ENCODE measurements at places on chromosomes 5 and 9. TPM values are rescaled to one million over a fixed set of nuclear protein-coding genes. Genes with fewer than 3 reads are reported as not detected.

KCNV2 gene
- total RNA-seq: not detected

SLC36A2 gene
- total RNA-seq: not detected

GHR gene
- 60.6 TPM for total RNA-seq

CDX1 gene
- total RNA-seq: not detected

OLFML2A gene
- 0.90 TPM for total RNA-seq

CCL27 gene
- not detected for total RNA-seq

ZMYND19 gene
- 28.3 TPM for total RNA-seq

FST gene
- 0.74 TPM for total RNA-seq

SNAPC3 gene
- total RNA-seq: 33.4 TPM

DMRT3 gene
- total RNA-seq: not detected

SMIM33 gene
- not detected for total RNA-seq

SLC34A1 gene
- total RNA-seq: 0.19 TPM

ANKRD31 gene
- 0.69 TPM for total RNA-seq

GRCh38 chr9:114591291-114591787 is 3.8 kb downstream of the ATP6V1G1 start:
- DNase-seq: no peak

- no peak for DNase-seq
These were observed 2.1 kb downstream of the RGS3 start for GRCh38 chr9:113465599-113466140.

DNA sequence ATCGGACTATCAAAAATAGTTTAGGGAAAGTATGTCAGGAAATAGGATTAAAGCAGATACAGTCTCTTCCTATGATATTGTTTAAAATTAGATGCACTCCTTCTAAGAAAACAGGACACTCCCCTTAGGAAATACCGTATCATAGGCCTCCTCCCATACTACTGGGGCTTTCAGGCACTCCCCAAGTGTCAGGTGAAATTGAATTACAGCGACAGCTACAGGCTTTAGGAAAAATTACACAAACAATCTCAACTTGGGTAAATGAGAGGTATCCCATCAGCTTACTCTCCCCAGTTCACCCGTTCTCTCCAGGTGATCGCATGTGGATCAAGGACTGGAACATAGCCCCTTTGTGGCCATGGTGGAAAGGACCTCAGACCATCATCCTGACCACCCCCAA is 110.4 kb upstream of the EPB41L4A start:
- DNase-seq: peak; percentile 59

GRCh38 chr5:122163121-122164069 is 34.0 kb downstream of the ZNF474 start:
- DNase-seq: no peak

- DNase-seq: no peak
These were observed 47.7 kb upstream of the GARNL3 start for GRCh38 chr9:127216888-127217217.

DNA sequence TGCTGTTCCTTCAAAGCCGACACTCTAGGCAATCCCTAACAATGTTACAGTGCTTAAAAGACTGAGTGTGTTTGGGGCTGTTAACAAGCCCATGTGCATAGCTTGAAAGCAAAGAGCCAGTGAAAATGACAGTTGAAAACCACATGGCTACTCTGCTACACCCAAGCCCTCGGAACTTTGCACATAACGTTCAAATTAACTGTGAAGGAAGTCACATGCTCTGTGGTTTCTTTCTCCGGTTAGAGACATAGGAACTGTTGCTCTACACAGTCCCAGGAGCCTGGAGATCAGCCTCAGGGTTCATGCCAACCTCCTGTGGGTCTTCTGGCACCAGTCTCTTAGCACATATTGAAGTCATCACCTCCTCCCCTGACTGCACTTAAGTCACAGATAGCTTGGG is 51.1 kb downstream of the C9orf152 start:
- peak; percentile 80 for DNase-seq

GRCh38 chr5:135834639-135835529 is at the start of gene SLC25A48:
SLC25A48 (plus strand) TSS chr5:135834663; CDS start chr5:135834848, 185 bp downstream.
- no peak for DNase-seq

- DNase-seq: no peak
These were observed 44.3 kb downstream of the UBE2QL1 start for GRCh38 chr5:6492934-6493333.

DNA sequence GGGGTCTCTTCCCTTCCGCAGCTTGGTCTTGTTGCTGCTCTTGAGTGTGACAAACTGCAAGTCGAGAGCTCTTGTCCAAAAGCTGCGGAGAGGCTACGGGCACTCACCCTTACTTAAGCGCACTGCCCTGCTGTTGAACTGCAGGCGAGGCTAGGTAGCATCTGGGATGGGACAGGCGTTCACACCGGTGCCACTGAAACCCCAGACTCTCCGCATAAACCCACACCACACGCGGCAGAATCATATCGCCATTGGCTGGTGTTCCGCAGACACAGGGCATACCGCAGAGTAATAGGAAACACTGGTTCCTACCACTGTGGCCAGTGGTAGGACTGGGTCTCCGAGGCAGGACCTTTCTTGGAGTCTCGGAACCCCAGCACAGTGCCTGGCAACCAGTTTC is 2.2 kb upstream of the NPR3 start:
- no peak for DNase-seq

GRCh38 chr9:111904026-111904425 is 7.4 kb downstream of the UGCG start:
- DNase-seq: no peak

DNA sequence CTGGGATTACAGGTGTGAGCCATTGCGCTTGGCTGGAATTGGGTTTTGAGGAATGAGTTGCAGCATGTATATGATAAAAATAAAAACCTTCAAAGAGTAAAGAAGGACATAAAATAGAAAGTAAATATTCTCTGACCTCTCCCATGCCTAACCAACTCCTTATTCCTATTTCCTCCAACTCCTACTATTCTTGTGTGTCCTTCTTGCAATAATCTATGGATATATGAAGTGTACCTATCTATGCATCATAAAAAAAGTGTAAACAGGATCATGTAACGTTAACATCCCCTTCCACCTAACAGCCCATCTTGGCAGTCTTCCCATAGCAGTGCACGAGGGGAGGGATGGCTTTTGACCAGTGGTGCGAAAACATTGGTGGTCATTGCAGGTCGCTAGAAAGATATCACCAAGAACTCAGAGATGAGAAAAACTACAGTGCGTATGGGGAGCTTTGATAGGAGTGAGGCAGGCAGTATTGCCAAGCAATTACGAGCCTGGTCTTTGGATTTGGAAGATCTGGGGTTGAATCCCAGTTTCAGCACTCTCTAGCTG is 69.9 kb downstream of the PPARGC1B start:
- DNase-seq: no peak

DNA sequence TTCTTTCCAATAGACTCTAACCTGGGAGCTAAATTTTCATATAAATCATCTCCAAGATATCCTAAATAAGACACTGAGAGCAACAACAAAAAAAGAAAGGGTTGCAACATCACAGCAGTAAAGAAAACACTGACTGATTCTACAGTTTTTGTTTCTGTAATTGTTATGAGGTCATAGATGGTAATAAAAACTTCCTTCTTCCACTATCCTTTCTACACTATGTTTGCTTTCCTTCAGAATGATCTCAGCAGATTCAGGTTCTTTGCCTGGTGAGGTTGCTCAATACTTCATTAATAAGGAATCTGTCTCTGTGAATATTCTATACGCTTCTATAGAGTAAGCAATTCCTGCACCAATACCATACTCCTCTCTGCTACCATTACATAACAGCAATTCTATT is 835.6 kb upstream of the GRAMD2B start:
- DNase-seq: no peak

- peak; percentile 79 for DNase-seq
These were observed 284.3 kb downstream of the TAF11L14 start for GRCh38 chr5:17918373-17919104.

DNA sequence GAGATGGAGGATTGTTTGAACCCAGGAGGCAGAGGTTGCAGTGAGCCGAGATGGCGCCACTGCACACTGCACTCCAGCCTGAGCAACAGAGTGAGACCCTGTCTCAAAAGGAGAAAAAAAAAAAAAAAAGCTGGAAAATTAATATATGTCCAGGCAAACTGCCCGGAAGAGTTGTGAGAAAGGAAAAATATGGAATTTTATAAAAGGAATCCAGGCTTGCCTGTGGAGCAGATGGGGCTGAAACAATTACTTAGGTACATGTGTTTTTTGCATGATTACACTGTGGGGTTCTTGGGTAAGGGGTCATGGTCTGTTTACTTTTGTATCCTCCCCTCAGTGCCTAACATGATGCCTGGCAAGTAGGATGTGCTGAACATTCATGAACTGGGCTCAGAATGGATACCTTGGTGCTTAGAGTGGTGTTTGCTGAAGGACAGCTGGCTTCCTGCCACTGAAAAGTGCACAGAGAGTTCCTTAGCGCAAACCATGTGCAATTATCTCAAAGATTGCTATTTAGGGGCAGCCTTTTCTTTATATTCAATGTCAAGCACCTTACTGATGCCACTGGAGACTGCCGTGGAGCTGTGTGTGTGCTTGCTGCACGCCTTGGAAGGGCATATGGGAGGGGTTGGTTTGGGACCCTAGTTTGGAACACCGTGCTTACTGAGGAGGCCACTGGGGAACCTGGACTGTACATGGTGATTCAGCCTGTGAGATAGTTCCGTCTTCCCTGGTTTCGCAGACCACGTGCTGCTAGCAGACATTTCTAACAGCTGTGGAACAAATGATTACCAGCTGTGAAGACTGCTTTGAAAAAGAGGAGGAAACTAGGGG is 78.4 kb downstream of the MAP1B start:
- no peak for DNase-seq

- no peak for DNase-seq
These were observed 77.9 kb upstream of the MVB12B start for GRCh38 chr9:126248680-126249079.

DNA sequence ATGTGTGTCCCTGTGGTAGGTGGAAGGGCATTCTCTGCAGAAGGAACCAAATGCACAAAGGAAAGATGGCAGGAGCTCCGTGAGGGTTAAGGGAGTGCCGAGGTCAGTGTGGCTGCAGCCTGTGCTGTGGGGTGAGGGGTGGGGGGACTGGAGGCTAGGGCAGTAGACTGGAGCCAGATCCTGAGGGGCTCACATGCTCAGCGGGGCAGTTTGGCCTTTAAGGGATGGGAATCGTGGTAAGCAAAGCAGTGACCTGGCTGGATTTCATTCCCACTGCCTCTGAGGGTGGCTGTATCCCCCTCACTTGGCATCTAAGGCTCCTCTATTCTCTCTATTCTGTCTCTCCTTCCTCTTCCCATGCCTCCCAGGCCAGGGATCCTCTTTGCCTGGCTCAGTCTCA is 15.6 kb downstream of the PITX1 start:
- DNase-seq: no peak

GRCh38 chr5:61498121-61498520 is 166.1 kb downstream of the ZSWIM6 start:
- DNase-seq: no peak

GRCh38 chr5:146047396-146047795 is 58.0 kb downstream of the PLAC8L1 start:
- DNase-seq: no peak

DNA sequence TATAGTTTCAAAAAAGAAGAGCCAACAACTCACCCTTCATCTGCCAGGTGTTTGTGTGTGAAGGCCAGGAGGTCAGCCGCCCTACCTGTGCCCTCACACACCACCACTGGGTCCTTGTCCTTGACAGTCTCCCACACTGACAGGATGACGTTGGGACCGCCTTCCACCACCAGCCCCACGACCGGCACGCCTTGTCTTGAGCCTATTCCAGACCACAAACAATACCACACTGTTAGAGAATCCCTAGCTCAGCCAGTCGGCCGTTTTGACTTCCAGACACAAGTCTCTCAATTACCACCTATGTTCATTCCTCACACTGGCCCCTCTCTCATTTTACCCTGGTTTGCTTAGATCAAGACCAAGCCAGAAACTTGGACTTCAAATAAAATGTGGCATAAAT is 66.1 kb downstream of the TRPM6 start:
- DNase-seq: peak; percentile 34

- DNase-seq: no peak
These were observed 2.1 kb downstream of the RIC1 start for GRCh38 chr9:5631026-5631425.

- peak; percentile 81 for DNase-seq
These were observed 79.2 kb upstream of the HSPA9 start for GRCh38 chr5:138654281-138654867.

GRCh38 chr5:30878746-30879145 is 314.7 kb upstream of the CDH6 start:
- no peak for DNase-seq

GRCh38 chr5:65760504-65761275 is 38.7 kb downstream of the NLN start:
- DNase-seq: peak; percentile 50

DNA sequence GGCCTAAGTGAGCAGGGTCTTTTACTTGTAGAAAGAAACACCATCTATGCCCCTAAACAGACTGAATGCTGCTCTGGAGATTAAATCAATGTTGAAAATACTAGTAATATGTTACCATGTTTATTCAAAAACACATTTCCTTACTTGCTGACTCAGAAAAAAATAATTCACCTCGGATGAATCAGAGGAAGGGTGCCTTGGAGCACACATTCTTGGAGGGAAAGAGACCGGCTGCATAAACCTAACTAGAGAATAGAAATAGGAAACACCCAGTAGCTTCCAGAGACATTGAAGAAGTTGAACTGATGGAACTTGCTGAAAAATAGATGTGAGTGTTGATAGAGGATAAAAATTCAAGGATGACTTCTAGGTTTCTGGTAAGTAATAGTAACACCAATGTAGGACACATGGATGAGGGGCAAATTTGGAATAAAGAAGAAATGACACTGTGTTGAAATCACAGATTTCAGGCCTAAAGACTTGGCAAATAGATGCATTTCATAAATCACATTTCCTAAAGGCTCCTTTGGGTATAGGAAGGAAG is 76.9 kb upstream of the MINAR2 start:
- no peak for DNase-seq

DNA sequence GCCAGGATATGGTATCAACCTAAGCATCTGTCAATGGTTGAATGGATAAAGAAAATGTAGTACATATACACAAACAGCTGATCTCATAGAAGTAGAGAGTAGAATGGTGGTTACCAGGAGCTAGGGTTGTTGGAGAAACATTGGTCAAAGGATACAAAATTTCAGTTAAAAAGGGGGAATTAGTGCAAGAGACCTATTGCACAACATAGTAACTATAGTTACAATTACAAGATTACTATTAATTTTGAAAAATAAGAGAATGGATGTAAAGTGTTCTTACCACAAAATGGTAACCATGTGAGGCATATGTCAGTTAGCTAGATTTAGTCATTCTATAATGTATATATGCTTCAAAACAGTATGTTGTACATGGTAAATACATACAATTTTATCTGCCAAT is 28.8 kb upstream of the ELOVL7 start:
- DNase-seq: no peak

DNA sequence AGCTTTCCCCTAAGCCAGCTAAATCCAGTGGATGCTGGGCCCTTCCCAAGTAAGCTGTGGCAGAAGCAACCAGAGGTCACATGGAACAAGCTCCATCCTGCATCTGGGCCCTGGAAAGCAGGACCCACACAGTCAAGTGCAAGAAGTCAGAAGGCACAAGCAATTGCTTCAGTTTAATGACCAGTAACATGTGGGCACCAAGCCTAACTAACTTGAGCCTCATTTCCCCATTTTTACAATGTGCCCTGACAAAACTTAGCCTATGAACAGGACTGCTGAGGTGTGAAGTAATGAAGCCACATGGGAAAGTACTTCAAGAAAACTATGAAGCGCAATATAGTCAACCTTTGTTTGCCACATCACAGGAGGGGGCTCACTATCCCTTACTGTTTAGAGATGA is 90.5 kb downstream of the TLE1 start:
- DNase-seq: no peak
